ENCODE measurements at places on chromosomes 2 and 18.
A peak's percentile ranks its signal among the peaks of the same experiment; 100 is the strongest.

- DNase-seq = no peak
Measured at GRCh38 chr2:105400138-105400540, 1.3 kb upstream of the FHL2 start.

- no peak for DNase-seq
Measured at GRCh38 chr2:198652461-198652860, 805.3 kb downstream of the SATB2 start.

DNA sequence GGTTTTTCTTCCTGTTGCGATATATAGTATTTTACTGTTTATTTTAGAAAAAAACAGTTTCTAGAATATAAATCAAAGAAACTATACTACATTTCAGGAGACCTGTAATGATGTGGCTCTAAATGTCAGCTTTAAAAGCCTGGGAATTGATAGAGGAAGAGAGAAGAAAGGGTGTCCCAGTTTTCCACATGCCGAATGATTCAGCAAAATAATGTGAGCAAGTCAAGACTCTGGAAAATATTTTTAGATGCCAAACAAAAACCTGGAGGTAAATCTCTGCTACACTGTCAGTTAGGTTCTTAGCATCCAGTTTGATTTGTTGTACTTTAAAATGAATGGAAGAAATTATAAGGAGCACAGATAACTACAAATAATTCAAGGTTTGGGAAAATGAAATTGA is 67.1 kb upstream of the DSG1 start:
- no peak for DNase-seq

DNA sequence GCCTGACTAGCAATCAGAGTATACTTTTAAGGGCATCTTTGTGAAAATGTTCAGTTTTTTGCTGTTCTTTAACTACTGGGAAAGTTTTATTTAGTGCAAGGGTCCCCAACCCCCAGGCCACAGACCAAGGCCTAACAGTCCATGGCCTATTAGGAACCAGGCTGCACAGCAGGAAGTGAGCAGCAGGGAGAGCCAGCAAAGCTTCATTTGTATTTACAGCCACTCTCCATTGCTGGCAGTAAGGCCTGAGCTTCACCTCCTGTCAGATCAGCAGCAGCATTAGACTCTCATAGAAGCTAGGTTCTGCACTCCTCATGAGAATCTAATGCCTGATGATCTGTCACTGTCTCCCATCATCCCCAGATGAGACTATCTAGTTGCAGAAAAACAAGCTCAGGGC is 17.1 kb upstream of the NR4A2 start:
- DNase-seq = no peak

DNA sequence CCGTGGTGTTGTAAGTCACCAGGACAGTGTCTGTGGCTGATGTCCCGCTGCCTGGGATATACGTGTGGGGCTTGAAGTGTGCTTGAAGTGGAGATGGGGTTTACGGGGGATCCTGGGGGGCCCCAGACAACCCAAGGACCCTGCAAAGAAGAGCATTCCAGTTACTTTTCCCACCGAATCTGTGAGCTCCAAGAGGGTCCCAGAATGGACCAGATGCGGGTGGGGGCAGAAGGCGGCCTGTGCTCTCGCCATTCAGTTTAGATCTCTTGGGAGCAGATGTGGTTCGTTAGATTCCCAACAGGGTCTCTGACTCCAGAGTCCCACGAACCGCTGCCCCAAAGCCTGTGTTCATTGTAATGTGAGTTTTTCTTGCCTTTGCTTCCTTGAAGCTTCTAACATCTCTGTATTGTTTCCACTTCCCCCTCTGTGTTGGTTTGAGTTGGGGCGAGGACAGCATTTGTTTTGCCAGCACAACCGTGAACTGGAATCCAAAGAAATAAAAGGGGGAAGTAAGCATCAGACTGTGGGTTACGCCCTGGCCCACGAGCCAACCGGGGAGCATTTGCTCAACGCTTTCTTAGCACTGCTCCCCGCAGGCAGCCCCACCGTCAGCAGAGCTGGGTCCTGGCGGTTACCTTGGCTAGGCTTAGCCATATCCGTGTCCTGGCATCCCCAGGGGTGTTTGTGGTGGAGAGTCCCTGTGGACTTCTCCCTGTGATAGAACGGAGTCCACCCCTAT is 92.1 kb downstream of the SH3BP4 start:
- DNase-seq = no peak

GRCh38 chr2:59149271-59149670 is 908.1 kb upstream of the FANCL start:
- no peak for DNase-seq

DNA sequence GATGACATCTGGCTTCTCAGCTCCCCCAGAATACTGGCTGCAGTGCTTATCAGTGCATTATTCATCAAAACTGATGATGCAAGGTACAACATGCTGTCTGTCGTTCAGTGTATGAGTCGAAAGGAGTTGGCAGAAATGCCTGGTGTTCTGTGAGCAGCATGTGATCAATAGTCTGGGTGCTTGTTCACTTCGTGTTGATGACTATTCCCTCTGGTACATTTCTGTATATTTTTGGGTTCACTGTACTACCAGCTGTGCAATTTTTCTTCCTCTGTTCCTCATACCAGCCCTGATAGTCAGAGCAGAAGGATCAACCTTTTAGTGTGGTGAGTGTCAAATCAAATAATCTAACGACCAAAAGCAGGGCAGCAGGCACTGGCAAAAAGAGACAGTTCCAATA is 59.0 kb upstream of the KLHL14 start:
- no peak for DNase-seq

DNA sequence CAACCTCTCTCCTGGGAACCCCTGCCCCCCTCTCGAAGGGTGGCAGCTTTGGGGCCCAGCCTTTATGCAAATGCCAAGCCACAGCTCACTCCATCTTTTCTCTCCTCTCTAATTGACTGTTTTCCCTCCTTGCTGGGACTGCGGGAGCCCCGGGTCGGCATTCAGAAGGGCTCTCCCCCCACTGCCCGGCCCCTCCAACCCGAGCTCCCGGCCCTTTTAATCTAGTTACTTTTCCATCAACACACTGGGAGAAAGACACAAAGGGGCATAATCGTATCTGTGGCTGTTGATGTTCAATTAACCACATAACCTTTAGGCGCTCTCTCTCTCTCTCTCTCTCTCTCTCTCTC is 95.4 kb downstream of the INHBB start:
- no peak for DNase-seq

- no peak for DNase-seq
Measured at GRCh38 chr18:47075098-47075883, 39.9 kb upstream of the ELOA2 start.

DNA sequence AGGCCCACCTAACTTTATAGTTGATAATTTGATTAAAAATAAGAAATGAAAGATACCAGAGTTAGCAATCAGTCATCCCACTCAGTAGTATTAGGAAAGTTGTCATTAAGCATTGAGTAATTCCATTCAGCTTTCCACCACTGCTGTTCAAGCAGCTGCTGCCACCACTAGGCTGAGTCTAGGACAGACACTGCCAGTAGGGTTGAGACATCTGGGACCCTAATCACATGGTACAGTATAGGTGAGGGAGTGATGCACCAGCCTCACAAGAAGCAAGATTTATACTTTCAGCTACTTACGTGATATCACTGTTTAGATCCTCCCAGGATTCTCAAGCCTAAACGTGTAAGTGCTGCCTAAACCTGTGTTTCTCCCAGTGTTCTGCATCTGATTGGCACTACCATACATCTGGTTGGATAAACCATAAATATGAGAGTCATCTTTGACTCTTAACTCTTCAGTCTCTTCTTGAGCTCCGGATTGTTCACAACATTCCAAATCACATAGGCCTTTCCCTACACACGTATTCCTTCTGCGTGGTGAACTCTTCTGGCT is 3.2 kb downstream of the UBXN4 start:
- DNase-seq = no peak

DNA sequence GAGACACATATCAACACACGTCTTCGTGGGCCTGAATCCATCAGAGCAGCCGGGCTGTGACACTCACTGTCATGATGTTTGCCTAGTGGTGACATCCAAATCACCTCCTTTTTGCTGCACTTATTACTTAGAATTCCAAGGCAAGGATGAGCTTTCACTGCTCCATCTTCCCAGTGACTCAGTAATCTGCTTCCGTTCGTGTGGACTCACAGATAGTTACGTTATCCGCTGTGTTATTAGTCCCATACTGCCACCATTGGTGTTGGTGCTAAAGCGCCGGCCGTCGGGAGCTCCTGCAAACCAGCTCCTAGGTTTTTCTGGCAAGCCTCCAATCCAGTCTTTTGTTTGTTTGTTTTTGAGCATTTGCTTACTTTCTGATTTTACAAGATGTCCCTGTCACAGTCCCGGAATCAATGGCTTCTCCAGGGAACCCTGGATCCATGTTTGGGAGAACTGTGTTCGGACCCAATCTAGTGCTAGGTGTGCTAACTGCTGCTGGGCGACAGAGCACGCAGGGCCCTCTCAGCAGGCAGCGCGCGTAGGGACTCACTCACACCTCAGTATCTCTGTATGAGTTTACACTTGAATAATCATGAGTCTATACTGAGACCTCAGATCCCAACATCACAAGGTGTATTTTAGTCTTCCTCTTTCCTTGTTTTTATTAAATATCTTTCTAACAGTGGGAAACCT is 42.6 kb downstream of the HDAC4 start:
- no peak for DNase-seq

- DNase-seq = peak; percentile 35
Measured at GRCh38 chr18:32284284-32284683, 94.4 kb downstream of the MEP1B start.

- peak; percentile 47 for DNase-seq
Measured at GRCh38 chr2:112658301-112658700, 12.6 kb downstream of the SLC20A1 start.

Measured in fibroblast of the aortic adventitia (primary cell).